ENCODE measurements at places on chromosomes 16 and 17.

GRCh38 chr17:80980397-80981061 is 11.1 kb upstream of the CHMP6 start:
- DNase-seq = no peak

GRCh38 chr17:68697850-68698361 is 96.7 kb upstream of the FAM20A start:
- DNase-seq = no peak

GRCh38 chr16:12646490-12647274 is 157.0 kb downstream of the CPPED1 start:
- no peak for DNase-seq

DNA sequence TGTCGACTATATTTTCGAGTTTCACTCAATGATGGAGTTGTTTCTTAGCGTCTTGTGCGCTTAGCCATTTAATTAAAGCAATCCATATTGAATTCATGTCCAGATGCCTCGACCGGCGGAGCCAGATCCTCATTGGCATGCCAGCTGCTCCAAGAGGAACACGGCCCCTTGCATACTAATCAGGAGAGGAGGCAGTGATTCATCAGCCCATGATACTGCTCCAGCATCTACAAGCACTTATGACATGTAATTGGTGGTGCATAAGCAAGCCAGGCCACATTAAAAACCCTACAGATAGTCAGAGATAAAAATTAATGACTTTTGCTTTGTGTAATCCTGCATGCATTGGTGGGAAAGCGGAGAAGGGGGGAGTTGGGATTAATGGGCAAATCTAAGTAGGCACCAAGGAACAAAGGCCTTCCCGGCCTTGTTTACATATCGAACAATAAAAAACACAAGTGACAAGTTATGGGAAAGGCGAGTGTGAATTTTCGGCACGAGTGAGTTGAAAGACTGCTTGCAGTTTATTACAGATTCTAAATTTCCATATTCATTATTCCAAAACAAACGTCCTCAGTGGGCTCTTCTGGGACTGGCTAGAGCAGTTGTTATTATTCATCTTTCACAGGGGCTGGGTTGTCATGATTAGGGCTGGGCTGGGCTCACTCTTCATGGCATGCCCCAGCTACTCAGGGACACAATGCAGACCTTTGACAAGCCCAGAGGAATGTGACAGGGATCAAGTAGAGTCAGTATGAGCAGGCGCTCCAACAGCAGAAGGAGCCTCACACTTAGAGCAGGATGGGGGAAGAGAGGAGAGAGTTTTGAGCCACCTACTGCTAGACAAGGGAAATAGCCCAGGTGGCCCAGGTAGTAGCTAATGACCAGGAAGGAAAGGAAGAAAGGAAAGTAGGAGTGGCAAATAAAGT is 281.7 kb upstream of the ZFHX3 start:
- no peak for DNase-seq

DNA sequence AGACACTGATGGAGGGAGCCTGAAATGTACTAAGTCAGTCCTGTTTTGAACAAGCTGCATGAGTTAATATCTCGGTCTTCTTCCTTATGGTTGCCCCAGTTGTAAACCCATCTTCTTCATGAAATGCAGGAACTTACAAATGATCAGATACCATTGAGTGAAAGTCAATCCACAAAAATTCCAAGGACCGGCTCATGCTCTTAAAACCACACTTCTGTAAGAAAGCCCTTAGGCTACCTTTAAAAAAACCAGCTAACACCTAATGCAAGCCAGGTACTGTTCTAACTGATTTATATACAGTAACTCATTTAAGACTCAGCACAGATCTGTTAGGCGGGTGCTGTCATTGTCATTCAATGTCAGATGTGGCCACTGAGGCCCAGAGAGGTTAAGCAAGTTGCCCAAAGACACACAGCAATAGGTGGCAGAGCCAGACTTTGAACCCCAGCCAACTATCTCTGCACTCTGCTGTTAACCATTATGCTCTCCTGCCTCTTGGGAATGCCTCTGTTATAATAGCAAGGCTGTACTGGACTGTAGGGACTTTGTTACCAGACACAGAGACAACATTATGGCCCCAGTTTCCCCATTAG is 93.4 kb downstream of the C16orf95 start:
- no peak for DNase-seq

GRCh38 chr16:73233846-73234424 is 186.0 kb upstream of the ZFHX3 start:
- DNase-seq = no peak

DNA sequence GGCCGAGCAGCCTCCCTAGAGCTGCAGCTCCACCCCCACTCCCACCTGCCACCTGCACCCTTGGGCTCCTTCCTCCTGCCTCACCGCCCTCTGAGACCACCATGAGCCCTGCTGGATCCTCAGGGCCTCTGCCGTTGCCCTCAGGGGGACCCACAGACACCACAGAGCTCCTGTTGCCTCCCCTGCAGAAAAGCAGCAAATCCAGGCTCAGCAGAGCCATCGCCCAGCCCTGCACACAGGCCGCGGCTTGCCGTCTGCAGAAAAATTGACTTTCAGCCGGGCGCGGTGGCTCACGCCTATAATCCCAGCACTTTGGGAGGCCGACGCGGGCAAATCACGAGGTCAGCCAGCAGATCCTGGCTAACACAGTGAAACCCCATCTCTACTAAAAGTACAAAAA is 7.0 kb upstream of the PPP1R27 start:
- DNase-seq = no peak

GRCh38 chr17:48148029-48148770 is 40.6 kb downstream of the SNX11 start:
- no peak for DNase-seq

GRCh38 chr16:23434380-23434779 is 18.6 kb downstream of the COG7 start:
- no peak for DNase-seq

DNA sequence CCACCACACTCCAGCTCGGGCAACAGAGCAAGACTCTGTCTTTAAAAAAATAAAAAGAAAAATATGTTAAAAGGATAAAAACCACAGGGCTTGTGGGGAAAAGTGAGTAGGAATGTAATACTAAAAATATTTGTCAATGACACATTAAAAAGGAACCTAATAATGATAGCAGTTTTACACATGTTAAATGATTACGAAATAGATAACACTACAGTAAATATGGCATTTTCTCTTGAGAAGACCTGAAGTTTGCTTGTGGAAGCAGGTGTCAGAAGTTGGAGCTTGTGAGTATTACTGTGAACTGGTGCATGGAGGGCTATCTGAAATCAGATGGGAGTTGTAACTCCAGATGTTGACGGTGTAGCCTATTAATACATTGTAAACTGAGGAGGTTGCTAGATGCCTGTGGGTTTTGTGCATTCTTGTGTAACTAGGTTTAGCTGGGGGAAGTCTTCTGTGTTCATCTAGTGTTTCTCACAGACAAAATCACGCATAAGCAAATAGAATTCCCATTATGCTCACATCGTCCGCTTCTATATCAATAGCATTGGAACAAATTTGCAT is 44.2 kb upstream of the CLEC18A start:
- DNase-seq = no peak

DNA sequence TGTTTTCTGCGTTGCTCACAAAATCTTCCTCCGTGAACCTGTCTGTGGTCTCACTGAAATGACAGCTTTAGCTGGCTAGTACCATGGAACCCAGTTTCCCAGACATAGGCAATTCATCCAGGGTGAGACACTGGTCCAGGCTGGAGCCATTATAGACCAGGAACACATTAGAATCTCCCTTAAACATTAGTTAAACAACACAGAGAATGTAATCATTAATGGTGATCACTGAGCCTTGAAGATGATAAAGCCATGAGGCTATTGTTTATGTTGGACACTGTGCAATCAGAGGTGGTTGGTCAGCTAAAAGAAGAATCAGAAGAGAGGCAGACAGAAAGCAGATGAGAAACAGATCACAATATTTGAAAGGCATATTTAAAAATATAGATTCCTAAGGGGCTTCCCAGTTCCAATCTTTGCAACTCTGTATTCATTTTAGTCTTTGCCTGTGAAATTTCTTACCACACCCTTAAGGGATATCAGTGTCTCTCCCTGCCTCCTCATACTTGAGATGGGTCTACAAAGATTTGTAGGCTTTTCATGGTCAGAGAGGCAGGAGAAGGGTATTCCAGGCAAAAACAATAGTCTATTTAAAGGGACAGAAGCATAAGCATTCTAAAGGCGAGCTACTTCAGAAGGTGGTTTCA is 317.9 kb downstream of the MAP2K6 start:
- DNase-seq = no peak

DNA sequence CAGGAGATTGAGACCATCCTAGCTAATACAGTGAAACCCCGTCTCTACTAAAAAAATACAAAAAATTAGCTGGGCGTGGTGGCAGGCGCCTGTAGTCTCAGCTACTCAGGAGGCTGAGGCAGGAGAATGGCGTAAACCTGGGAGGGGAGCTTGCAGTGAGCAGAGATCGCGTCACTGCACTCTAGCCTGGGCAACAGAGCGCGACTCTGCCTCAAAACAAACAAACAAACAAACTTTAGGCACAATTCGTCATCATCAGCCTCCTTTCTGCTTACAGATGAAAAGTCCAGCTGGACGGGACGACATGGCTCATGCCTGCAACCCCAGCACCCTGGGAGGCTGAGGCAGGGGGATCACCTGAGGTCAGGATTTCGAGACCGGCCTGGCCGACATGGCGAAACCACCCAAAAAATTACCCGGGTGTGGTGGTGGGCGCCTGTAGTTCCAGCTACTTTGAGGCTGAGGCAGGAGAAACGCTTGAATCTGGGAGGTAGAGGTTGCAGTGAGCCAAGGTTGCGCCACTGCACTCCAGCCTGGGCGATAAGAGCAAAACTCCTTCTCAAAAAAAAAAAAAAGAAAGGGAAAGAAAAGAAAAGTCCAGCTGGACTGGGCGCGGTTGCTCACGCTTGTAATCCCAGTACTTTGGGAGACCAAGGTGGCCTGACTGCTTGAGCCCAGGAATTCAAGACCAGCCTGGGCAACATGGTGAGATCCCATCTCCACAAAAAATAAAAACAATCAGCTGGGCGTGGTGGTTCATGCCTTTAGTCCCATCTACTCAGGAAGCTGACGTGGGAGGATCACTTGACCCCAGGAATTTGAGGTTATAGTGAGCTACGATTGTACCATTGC is 1.5 kb upstream of the SPIRE2 start:
- no peak for DNase-seq

DNA sequence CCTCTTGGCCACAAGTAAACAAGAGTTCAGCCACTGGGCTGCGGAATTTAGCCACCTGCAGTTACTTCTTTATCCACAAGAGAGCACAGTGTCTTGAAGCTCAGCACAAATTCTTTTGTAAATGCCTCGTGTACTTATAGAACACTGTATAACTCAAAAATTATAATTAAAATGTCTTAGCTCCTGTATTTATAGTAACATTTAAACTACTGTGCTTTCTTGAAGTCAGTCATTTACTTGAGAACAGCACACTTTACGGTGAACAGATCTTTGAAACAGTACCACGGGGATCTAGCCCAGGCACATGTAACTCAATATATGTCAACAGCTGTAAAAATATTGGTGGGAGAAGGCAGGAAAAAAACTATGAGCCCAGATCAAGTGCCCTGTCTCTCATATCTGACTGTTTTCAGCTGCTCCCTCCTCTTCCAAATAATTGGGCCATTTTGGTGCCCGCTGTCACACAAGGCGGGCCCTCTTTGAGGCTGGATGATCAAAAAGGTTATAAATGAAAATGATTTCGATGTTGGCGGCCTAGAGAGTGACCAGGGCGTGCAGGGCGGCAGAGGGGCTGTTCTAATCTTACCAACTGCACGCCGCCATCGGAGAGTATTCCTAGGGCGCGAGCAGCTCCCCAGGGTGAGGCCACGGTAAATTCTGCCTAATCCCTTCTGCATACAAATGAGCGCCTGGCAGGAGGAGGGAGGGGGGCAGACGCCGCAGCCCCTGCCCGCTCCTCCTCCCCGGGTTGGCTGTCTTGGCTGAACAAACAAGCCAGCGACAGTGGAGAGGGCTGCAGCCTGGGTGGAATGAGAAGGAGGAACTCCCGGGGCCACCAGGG is 183.2 kb downstream of the C16orf78 start:
- DNase-seq = no peak

DNA sequence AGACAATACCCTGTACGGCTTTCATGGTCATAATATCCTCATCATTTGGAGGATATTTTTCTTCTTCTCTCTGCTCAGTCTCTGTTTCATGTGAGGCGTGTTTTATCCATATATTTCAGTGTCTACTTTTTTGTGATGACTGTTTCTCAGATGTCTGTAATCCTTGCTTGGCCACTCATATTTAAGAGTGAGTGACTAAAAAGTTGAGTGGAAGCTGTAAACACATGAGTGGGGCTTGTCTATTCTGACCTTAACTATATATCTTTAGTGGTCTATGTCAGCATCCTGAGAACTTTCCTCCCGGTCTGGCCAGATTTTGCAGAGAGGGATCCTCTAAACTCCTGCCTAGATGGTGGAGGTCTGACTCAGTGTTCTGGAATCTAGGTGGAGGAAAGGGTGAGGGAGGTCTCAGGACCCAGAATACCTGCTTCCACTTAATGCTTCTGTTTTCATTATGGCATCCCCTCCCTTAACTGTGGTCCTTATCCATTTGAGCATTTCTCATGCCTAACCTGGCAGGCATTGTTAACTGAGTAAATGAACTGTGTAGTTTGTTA is 6.0 kb downstream of the DDX19B start:
- no peak for DNase-seq
